NCI-H2171 (cell line): ENCODE measurements at places on chromosomes 12 and 14.

DNA sequence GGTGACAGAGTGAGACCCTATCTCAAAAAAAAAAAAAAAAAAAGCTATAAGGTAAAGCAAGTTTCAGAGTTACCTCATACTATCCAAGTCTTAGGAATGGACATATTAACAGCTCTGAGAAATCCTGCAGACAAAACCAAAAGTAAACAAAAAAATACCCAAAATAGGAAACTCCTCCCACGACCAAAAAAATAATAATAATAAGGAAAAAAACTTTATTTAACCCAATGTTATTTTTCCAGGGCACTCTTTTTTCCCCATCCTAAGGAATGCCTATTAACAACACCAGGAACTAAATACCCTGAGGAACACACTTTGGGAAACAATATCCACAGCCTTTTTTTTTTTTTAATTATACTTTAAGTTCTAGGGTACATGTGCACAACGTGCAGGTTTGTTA lies 135.5 kb upstream of the CCND2 start:
- DNase-seq: no peak

GRCh38 chr12:29234965-29235626 lies 86.0 kb downstream of the FAR2 start:
- no peak for DNase-seq

- no peak for DNase-seq
Measured at GRCh38 chr14:72894623-72895378, 900 bp upstream of the DPF3 start.

DNA sequence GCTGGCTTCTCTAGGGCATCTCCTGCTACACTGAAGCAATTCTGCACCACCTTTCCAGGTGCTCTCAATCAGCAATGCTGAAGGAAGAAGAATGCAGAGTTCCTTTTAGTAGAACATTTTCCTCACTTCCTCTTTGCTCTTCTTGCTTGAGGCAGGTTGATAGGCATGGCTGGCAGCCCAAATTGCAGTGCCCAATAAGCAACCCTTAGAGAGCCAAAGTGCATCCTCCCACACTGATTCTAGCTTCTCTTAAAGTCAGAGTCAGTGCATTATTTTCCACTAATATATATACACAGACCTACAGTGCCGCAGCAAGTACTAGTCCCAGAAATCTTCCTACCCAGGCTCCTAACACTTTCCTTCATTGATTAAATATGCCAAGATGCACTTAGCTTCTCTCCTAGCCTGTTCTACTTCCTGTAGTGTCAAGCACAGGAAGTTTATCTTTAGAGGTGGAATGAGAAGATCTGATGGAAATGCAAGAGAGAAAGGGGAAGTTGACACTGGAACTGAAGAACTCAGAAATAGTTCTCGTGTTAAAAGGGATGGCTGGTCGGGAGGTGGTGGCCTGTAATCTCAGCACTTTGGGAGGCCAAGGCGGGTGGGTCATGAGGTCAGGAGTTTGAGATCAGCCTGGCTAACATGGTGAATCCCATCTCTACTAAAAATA lies 132.7 kb downstream of the SSPN start:
- no peak for DNase-seq

GRCh38 chr12:19440019-19440858 lies 947 bp downstream of the AEBP2 start:
- peak; percentile 15 for DNase-seq

- no peak for DNase-seq
Measured at GRCh38 chr14:69490219-69490918, 5.8 kb downstream of the PLEKHD1 start.

DNA sequence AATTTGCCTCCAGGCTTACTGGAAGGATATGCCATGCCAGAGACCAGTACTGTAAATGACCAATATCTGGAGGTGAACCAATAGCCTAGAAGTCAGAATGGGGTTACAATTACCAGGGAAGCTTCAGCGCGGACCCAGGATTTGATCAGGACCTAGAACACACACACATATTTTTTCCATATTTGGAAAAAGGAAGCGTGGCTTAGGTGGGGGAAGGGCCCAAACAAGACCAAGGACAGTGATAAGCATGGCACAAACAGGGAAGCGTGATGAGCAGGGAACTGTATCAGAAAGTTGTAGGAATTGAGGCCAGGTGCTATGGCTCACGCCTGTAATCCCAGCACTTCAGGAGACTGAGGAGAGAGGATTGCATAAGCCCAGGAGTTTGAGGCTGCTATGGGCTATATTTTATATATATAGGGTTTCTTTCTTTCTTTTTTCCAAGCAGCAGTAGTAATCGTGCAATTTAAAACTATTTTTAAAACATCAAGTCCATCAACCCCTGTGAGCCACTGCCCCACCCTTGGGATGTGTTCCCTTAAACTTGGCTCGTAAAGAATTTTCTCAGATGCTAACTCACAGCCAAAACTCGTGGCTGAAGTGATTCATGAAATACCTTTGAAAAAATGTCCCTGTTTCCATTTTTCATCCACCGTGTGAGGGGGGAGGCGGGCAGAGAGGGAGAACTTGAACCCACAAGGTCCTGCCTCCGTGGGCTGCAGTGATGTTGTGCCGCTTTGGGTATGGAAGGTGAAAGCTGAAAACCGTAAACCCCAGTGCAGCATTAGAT lies 16.7 kb downstream of the HRK start:
- no peak for DNase-seq

- no peak for DNase-seq
Measured at GRCh38 chr12:92467886-92468285, 234.9 kb upstream of the PLEKHG7 start.

- DNase-seq: no peak
Measured at GRCh38 chr14:48738186-48738925, 847.8 kb downstream of the RPS29 start.

GRCh38 chr12:89472508-89472907 lies 52.1 kb downstream of the GALNT4 start:
- DNase-seq: no peak

- no peak for DNase-seq
Measured at GRCh38 chr14:105287249-105288102, 13.3 kb downstream of the BRF1 start.

GRCh38 chr12:4273652-4274395 lies at the start of gene CCND2:
CCND2 (plus strand) TSS chr12:4273762; CDS start chr12:4274041, 279 bp downstream.
- DNase-seq: no peak

GRCh38 chr12:102638777-102639176 lies 158.4 kb upstream of the IGF1 start:
- DNase-seq: no peak

DNA sequence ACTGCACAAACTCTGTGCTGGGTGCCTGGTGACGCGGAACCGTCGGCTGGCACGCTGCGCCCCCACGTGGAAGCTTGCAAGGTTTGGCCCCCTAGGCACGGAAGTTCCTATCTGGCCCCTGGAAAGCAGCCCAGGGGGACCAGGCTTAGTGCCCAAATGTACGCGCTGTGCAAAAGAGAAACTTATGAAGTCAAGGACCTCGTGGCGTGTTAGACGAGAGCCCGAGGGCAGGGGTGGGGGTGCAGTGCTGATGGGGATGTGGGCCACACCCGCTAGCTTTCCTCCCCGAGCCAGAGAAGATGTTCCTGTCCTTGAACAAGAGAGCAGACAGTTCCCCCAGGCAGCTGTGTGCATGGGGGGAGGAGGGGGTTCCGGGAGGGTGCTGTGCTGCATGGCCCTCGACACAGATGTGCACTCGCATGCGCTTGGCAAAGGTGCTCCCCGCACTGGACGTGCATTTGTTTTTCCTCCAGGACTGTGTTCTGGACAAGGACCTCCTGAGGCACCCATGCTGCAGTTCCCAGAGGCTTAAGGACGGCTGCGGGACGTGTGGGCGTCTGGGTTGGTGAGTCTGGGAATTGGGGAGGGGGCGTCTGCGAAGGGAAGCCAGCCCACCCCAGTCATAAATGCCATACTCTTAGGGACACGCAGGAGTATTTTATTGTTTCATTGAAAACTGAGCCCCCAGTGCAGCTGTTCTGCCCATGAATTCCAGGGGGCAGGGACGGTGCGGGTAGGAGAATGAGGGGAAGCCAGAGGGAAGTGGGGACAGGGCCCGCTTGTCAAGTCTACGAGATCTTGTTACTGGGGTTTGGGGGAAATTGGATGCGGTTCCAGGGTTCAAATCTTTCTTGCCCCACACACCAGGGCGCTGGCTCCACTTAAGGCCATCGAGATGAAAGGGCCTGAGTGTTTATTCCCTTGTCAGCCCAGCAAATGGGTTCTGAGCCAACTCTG lies 80.0 kb downstream of the NTF3 start:
- no peak for DNase-seq

DNA sequence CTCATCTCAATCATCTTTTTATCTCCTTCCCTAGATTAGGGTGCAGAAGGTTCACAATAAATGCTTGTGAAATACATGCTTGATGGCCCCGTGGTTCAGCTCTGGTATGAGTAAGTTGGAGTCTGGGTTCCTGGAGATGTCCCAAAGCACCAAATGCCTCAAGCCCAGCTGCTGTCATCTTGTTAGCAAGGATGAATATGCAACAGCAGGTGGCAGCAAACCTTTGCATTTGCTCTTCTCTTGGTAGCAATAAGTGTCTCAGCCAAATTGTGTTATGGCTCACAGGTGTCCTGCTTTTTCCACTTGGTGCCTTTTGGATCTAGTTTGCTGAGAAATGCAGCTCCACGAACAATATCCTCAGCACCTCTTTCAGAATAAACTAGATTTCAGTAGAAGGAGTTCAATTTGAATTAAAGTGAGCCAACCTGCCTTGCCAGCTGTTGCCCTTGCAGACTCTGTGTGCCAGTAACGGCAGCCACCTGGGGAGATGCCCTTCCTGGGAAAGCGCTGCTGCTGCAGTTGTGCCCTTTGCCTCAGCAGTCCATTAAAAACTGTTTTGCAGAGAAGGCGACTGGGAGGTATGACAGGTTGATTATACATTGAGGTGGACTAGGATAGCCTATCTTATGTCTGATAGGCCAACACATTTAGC lies 417.3 kb downstream of the SNAPC1 start:
- DNase-seq: peak; percentile 82

DNA sequence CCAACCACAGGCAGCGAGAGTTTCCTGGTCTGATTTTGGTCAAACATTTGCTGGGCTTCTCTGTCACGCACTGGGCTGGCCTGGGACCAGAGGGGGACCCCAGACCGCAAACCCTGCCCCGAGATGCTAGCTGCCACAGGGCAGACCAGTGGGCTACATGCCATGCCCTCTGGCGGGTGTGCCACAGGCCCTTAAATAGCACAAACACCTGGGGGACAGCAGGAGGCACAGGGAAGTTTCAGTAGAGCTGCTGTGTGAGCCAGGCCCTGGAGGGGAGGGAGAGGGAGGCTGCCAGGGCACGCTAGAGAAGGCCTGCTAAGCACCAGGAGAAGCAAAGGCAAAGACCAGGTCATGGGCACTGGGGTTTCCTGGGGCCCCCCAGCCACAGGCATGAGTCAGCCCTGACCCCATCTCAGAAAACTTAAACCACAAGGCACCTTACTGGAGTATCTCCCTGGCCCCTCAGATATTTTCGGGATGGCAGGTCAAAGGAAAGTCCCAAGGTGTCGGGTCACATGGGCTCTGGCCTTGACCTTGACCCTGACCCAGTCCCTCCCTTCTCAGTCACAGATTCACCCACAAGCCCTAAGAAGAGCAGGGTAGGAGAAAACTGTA lies 29.2 kb downstream of the ITPK1 start:
- no peak for DNase-seq

DNA sequence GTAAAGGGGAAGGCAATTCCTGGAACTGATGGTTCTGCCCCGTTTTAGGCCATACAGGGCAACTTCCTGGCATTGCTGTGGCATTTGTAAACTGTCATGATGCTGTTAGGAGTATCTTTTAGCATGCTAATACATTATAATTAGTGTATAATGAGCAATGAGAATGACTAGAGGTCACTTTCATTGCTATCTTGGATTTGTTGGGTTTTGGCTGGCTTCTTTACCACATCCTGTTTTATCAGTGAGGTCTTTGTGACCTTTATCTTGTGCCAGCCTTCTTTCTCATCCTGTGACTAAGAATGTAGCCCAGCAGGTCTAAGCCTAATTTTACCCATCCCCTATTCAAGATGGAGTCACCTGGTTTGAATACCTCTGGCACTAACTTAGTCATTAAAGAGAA lies 51.2 kb downstream of the TESPA1 start:
- no peak for DNase-seq

GRCh38 chr12:58888131-58888783 lies 32.0 kb downstream of the LRIG3 start:
- DNase-seq: peak; percentile 93

DNA sequence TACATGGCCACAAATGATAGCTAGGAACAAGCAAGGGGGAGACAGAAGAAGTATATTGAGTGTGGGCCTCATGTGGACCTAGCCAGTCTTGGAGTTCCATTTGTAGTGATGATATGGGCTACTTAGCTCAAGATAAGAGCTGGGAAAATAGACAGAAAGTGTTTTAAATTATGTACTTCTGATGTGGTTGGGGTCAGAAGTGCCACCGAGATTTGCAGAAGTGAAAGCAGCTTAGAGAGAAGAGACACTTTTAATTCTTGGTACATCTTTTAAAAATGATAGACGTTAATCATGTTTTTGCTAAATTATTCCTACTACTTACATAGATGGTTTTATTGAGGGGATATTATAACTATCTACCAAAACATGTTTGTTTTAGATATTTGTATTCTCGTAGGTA lies 198.3 kb upstream of the PDZRN4 start:
- no peak for DNase-seq

- DNase-seq: peak; percentile 17
Measured at GRCh38 chr12:39431797-39432196, 11.1 kb downstream of the KIF21A start.

DNA sequence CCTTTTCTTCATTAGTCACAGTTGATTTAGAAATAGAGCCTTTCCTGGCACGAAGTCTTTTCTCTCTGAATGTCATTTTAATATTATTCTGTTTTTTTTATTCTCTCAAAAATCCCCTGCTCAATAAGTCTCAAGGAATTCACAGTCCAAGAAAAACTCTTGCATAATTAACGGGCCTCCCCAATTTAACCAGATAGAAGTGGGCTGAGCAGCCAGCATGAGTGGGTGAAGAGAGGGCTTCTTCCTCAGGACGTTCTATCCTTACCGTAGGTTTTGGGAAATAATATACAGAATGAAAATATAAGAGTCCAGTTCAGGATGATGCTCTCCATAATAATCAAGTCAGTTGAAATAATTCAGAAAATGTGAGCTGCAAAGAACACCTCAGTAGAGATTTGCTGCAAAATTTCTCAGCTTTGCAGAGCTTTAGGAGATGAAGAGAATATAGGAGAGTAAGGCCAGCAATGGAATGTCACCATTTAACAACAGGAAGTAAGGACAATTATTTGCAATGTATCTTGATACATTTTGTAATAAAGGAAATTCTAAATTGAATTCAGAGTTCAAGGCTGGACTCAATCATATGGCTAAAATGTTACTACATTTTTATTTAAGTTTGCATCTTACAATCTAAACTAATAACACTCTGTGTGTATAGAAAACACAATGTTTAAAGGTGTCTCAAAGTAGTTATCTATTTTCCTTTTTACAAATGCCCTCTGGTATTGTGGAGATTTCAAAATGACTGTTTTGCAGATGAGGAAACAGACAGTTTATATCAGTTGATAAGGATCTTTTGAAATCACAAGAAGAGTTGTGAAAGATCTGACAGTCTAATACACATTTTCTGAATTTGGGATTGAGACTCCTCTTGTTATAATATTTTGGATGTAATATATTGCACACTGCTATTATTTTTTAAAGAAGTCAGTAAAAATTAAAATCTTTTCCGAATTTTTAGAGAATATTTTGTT lies 1724.1 kb upstream of the SEL1L start:
- no peak for DNase-seq

GRCh38 chr12:52023182-52023975 lies 16.6 kb downstream of the TAMALIN start:
- DNase-seq: peak; percentile 77
